ENCODE measurements at places on chromosomes 2 and 18. TPM values are rescaled to one million over a fixed set of nuclear protein-coding genes. Genes with fewer than 3 reads are reported as not detected.

SKOR2 gene
- not detected for total RNA-seq

CDH2 gene
- 3.3 TPM for total RNA-seq

FIGN gene
- 0.53 TPM for total RNA-seq

KCNF1 gene
- 2.0 TPM for total RNA-seq

PRSS56 gene
- 2.6 TPM for total RNA-seq

HOXD4 gene
- 2.2 TPM for total RNA-seq

FSHR gene
- total RNA-seq: 0.31 TPM

RSAD2 gene
- 3.3 TPM for total RNA-seq

ACTG2 gene
- total RNA-seq: 1.3 TPM

- H3K36me3 ChIP-seq: no peaks in the 10 kb centered on the region
- no peak overlapping the region for H3K27ac ChIP-seq
- H3K4me1 ChIP-seq: no peaks in the 10 kb centered on the region
- H3K27me3 ChIP-seq: peaks cover 5% of the 10 kb centered on the region
Observed at GRCh38 chr2:104897515-104898184, 43.7 kb downstream of the POU3F3 start.

GRCh38 chr2:98713332-98714015 lies 17.5 kb downstream of the MGAT4A start:
- H3K4me1 ChIP-seq: peaks cover 2% of the 10 kb centered on the region
- H3K27me3 ChIP-seq: no peaks in the 10 kb centered on the region
- H3K36me3 ChIP-seq: no peaks in the 10 kb centered on the region
- no peak overlapping the region for H3K27ac ChIP-seq

DNA sequence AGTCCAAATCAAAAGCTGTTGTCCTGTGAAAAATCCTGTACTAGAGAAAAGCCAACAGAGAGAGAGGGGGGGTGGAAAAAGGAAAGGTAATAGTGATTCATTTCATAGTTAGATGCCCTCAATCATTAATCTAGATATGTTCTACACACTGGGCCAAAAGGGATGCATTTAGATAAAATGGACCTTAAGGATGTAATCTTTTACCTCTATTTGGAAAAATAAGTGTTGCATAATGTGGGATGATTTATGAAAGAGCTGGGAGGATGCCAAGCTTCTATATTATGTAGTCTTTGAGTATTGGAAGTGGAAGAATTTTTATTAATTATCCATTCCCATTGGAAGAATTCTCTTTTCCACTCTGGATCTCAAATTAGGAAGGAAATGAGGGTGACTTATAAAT lies 480.5 kb upstream of the ZEB2 start:
- peak overlapping the region; percentile 64 for H3K27ac ChIP-seq
- no peak overlapping the region for H3K4me3 ChIP-seq
- DNase-seq: peak; percentile 18
- H3K27me3 ChIP-seq: no peaks in the 10 kb centered on the region

DNA sequence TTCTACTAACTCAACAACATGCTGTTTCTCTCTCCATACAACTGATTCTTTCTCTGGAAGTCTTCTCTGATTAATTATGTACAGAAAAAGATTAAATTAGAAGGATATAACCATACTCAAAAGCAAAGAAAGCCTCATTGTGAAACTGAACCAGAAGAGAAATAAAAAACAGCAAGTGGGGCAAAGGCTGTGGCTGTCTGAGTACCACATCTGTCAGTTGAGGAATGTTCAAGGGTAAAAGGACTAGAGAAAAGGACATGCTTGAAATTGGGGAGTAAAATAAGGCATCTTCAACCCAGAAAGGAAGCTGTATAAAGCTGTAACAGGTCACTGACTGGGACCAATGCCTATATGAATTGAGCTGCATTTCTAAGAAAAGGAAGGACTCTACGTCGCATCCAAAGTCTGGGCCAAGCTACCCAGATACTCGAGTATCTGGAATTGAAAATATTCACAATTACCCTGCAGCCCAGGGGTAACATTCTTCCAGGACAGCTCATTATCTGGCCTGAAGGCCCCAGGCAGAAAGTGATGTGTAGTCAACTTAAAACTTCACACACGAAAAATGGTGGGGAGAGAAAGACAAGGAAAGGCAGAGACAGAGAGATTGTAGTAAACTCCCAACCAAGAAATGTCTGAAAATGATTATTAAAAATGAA lies 356.0 kb upstream of the GALNT5 start:
- H3K27me3 ChIP-seq: no peaks in the 10 kb centered on the region
- no peak for DNase-seq
- no peak overlapping the region for H3K27ac ChIP-seq
- no peaks in the 10 kb centered on the region for H3K36me3 ChIP-seq
- H3K4me1 ChIP-seq: no peaks in the 10 kb centered on the region

DNA sequence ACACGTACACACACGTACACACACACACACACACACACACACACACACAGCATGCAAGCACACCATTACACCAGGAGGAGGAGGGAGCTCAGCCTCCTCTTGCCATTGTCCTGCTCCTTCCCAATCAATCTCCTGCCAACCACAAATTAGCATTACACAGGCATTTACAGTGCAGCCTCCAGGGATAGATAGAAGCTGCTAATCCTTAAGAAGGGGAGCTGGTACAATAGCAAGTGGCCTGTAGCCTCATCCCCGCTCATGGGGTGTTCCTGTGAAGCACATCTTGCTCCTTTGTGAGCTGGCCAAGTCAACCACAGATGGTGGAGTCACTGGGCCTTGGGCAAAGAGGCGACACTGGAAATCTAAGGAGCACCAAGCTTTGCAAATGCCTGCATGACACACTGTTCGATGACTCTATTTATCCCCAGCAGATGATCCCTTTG lies 110.3 kb upstream of the PKDCC start:
- H3K4me3 ChIP-seq: no peak overlapping the region
- H3K36me3 ChIP-seq: no peaks in the 10 kb centered on the region
- DNase-seq: peak; percentile 37
- H3K4me1 ChIP-seq: peaks cover 76% of the 10 kb centered on the region

DNA sequence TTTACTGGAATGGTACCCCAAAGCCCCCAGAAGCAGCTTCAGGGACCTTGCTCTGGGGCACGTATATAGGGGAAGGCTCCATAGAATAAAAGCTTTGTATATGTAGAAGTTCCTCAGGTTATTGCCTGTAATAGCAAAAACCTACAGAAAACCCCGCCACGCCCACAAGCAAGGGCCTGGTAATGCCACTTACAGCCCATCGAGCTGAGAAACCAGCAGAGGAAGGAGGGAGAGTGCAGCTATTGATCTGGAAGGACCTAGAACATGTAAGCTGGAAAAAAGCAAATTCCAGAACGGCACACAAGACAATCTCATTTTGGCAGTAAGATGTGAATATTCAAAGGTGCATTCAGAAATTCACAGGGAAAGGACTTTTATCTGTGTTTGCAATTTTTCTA lies 15.8 kb downstream of the HS1BP3 start:
- no peak overlapping the region for H3K4me3 ChIP-seq
- no peaks in the 10 kb centered on the region for H3K27me3 ChIP-seq
- H3K36me3 ChIP-seq: peaks cover 18% of the 10 kb centered on the region

DNA sequence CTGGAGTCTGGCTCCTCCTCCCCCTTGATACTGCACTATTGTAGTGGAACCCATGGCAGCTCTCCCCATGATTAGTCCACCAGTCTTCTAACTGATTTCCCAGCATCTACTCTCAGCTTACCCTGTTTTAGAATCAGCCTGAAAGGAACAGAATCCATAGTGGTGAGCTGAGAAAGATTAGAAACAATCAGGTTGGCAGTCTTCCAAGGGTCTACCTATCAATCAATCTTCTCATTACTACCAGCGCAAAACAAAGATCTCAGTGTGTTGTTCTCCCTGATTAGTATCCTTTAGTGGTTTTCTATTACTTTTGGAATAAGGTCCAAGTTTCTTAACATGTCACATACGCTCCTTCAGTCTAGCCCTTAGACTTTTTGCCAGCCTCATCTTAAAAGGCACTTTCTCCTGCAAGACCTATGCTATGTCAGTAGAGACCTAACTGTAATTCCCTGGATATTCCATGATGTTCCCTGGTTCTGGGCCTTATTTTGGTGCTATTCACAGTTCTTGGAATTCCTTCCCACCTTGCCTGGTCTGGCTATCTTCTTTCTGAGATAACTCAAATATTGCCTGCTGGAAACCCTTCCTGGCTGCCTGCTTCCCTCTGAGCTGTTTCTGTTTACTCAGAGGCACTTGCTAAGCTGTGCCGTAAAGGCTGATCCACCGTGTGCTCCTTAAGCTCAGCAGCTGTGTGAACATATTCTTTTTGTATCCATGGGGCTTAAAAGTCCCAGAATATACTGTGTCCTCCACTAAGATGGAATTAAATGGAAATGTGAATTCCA lies 32.6 kb downstream of the LAMA3 start:
- no peak for DNase-seq
- H3K4me3 ChIP-seq: no peak overlapping the region
- no peaks in the 10 kb centered on the region for H3K36me3 ChIP-seq
- no peaks in the 10 kb centered on the region for H3K4me1 ChIP-seq
- no peaks in the 10 kb centered on the region for H3K27me3 ChIP-seq
- no peak overlapping the region for H3K27ac ChIP-seq

GRCh38 chr2:174485788-174486562 lies 854 bp downstream of the GPR155 start:
- peak overlapping the region; percentile 48 for H3K27ac ChIP-seq
- peak overlapping the region; percentile 93 for H3K4me3 ChIP-seq
- H3K36me3 ChIP-seq: no peaks in the 10 kb centered on the region
- peak; percentile 66 for DNase-seq
- H3K4me1 ChIP-seq: peaks cover 6% of the 10 kb centered on the region

- no peaks in the 10 kb centered on the region for H3K36me3 ChIP-seq
- no peaks in the 10 kb centered on the region for H3K27me3 ChIP-seq
- H3K4me1 ChIP-seq: no peaks in the 10 kb centered on the region
- no peak overlapping the region for H3K4me3 ChIP-seq
Observed at GRCh38 chr2:63301481-63301880, 250.9 kb downstream of the OTX1 start.

DNA sequence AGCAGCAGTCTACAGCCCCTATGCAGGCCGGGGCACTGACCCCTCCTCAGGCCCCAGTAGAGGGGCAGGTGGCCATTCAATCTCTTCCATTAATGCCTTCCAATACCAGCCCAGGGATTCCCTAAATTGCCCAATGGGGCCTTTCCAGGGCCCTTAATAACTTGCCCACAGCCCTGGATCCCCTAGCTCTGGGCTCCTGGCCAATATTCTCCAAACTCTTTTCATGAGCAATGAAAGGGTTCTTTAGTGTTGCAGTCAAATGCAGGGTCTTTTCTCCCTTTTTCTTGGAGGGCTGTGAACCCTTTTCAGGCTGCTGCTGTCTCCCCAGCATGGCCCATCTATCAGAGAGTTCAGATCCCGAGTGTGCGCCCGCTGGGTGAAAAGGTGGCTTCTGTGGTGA lies 41.3 kb upstream of the SLC1A4 start:
- H3K4me1 ChIP-seq: peaks cover 30% of the 10 kb centered on the region
- H3K4me3 ChIP-seq: no peak overlapping the region
- H3K27me3 ChIP-seq: no peaks in the 10 kb centered on the region
- DNase-seq: peak; percentile 20

DNA sequence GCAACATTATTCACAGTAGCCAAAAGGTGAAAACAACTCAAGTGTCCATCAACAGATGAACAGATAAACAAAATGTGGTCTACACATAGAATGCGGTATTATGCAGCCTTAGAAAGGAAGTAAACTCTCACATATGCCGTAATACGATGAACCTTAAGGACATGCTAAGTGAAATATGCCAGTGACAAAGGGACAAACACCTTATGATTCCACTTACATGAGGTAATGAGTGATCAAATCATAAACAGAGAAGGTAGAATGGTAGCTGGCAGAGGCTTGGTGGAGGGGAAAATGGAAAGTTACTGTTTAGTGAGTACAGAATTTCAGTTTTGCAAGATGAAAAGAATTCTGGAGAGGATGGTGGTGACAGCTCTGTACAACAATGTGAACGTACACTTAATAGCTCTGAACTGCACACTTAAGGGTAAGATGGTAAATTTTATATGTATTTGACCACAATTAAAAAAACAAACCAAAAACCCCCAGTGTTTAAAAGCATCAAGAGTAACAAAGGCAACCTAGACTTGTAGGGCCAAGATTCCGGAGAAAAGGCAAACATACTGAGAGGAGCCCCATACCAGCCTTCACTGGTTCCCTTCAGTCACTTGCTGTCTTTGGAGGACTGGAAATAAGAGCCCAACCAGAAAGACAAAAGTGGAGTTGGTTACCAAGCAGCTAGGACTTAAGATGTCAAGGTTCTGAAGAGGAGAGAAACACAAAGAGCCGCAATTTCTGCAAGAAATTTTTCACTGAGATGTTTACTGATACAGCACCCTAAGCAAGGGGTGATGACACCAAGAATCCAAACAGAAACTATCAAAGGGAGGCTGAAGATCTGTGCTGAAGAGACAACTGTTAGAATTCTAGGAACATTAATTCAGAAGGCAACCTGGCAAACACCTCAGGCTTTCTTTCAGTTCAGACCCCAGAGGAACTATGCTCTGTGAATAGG lies 61.3 kb downstream of the CUL3 start:
- H3K4me1 ChIP-seq: no peaks in the 10 kb centered on the region
- H3K27me3 ChIP-seq: no peaks in the 10 kb centered on the region
- H3K27ac ChIP-seq: no peak overlapping the region
- no peak for DNase-seq

DNA sequence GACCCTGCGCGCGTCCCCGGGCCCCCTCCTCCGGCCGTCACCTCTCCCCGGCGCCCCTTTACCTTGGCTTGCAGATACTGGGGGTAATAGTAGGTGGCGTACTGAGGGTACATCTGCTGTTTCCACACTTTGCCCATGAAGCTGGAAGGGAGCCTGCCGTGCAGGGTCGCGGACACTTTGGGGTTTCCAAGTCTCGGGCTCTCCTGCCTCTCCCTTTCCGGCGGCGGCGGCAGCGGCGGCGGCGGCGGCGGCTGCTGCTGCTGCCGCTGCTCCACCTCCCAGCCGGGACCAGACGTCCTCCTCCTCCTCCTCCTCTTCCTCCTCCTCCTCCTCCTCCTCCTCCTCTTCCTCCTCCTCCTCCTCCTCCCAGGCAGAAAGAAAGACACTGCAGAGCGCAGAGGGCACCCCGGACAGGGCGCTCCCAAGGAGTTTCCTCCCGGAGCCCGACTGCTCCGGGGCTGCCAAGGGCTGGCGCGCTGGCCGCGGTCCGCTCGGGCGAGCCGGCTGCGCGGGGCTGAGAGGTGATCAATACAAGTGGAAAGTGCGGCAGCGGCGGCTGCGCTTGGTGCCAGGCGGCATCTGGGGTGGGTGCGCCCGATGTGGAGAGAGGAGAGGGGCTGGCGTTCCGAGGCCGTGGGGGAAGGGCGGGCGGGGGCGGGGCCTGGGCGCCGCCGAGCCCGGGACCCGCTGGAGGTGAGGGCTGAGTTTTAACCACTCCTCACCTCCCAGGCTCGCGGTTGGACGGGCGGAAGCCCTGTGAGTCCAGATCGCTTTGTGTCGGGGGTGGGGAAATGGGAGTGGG lies at the start of gene RBMS1:
Gene RBMS1, minus strand, starts transcription at position 581 of the 802 bp plus-strand sequence. Its CDS starts 444 bp downstream, at position 137.
- peak within 1 kb of the TSS; percentile 95 for H3K27ac ChIP-seq
- no peaks in the 10 kb centered on the region for H3K36me3 ChIP-seq
- peak within 1 kb of the TSS; percentile 90 for H3K4me3 ChIP-seq
- DNase-seq: peak; percentile 84
- H3K4me1 ChIP-seq: peaks cover 3% of the 10 kb centered on the region

- H3K4me1 ChIP-seq: no peaks in the 10 kb centered on the region
- no peaks in the 10 kb centered on the region for H3K36me3 ChIP-seq
- no peaks in the 10 kb centered on the region for H3K27me3 ChIP-seq
- no peak for DNase-seq
- H3K4me3 ChIP-seq: no peak overlapping the region
Observed at GRCh38 chr18:43405097-43405496, 127.8 kb upstream of the SYT4 start.

All from muscle of leg (tissue), 16 donors.